ENCODE measurements at places on chromosomes 7 and 10. TPM values are rescaled to one million over a fixed set of nuclear protein-coding genes. Genes with fewer than 3 reads are reported as not detected.

GRCh38 chr10:15859509-15859905 lies 800 bp downstream of the MINDY3 start:
- H3K36me3 ChIP-seq: peaks cover 37% of the 10 kb centered on the region
- peaks cover 37% of the 10 kb centered on the region for H3K4me1 ChIP-seq
- peaks cover 10% of the 10 kb centered on the region for H3K27me3 ChIP-seq
- peak overlapping the region; percentile 93 for H3K27ac ChIP-seq
- no peak for DNase-seq

- no peak overlapping the region for H3K4me3 ChIP-seq
- no peaks in the 10 kb centered on the region for H3K27me3 ChIP-seq
- no peaks in the 10 kb centered on the region for H3K36me3 ChIP-seq
- no peaks in the 10 kb centered on the region for H3K4me1 ChIP-seq
- peak; percentile 19 for DNase-seq
These were observed 17.4 kb downstream of the SLC13A4 start for GRCh38 chr7:135710417-135711138.

DNA sequence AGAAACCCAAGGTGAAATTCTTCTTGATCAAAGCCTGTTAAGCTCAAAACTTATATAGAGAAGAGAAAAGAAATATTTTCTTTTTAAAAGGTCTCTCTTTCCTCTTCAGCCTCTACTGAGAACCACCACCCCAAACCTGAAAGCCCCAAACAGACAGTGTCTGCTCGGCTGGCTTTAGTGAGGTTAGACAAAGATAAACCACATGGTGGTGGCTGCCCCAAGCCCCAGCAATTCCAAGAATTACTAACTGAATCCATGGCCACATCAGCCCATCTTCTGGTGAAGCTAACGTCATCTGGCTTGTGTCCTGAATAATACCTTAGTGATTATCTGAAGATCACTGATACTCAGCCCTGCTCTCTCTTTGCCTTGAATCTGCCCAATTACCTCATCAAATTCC lies 275.0 kb downstream of the ELMO1 start:
- no peak overlapping the region for H3K4me3 ChIP-seq
- peak overlapping the region; percentile 58 for H3K27ac ChIP-seq
- H3K36me3 ChIP-seq: peaks cover 62% of the 10 kb centered on the region
- H3K27me3 ChIP-seq: no peaks in the 10 kb centered on the region

DNA sequence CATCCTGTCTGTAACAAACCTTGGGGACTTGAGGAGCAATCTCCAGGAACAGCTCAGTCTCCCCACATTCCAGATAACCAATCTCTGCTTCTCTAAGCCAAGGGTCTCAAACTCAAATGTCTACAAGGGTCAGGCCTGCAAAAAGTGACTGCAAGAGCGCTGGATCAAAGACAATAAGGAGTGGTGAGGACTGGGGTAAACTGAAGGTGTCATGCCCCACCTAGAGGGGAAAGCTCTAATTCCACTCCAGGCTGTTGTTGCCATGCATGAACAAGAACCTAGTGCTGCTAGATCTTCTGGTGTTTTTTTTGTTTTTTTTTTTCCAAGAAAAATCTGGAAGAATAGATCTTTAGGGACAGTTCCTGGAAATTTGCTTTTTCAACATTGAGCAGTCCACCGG lies 117.9 kb upstream of the MACROH2A2 start:
- H3K4me3 ChIP-seq: no peak overlapping the region
- H3K36me3 ChIP-seq: no peaks in the 10 kb centered on the region
- no peak for DNase-seq
- no peaks in the 10 kb centered on the region for H3K4me1 ChIP-seq
- no peak overlapping the region for H3K27ac ChIP-seq

- no peak overlapping the region for H3K27ac ChIP-seq
- no peak overlapping the region for H3K4me3 ChIP-seq
- H3K36me3 ChIP-seq: no peaks in the 10 kb centered on the region
- H3K27me3 ChIP-seq: peaks cover 5% of the 10 kb centered on the region
- DNase-seq: no peak
These were observed 77.9 kb downstream of the MRPL32 start for GRCh38 chr7:43010061-43010460.

DNA sequence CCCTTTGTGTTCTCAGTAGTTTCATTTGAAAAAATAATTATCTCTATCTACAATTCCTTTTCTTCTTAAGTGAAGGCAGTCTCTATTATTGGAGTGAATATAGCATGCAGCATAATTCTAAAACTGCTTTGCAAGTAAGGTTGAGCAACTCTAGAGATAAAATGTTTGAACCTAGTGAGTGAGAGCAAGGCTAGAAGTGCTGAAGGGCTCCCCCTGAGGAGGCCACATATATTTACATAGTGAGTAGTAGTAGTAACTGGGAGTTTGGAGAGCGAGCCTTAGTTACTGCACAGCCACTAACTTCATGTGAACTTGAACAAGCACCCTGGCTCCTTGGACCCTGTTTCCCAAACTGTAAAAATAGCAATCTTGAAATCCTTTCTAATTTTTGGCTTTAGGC lies 141.5 kb upstream of the DKK1 start:
- no peaks in the 10 kb centered on the region for H3K36me3 ChIP-seq
- H3K27ac ChIP-seq: no peak overlapping the region
- H3K4me3 ChIP-seq: no peak overlapping the region
- no peak for DNase-seq
- no peaks in the 10 kb centered on the region for H3K27me3 ChIP-seq
- H3K4me1 ChIP-seq: no peaks in the 10 kb centered on the region

- no peak for DNase-seq
- H3K27me3 ChIP-seq: peaks cover 3% of the 10 kb centered on the region
- no peaks in the 10 kb centered on the region for H3K36me3 ChIP-seq
- H3K27ac ChIP-seq: no peak overlapping the region
- H3K4me3 ChIP-seq: no peak overlapping the region
These were observed 119.1 kb upstream of the KMT2E start for GRCh38 chr7:104894726-104895521.

GRCh38 chr10:77919713-77920108 lies 6.8 kb downstream of the DLG5 start:
- H3K27ac ChIP-seq: no peak overlapping the region
- H3K4me1 ChIP-seq: no peaks in the 10 kb centered on the region

DNA sequence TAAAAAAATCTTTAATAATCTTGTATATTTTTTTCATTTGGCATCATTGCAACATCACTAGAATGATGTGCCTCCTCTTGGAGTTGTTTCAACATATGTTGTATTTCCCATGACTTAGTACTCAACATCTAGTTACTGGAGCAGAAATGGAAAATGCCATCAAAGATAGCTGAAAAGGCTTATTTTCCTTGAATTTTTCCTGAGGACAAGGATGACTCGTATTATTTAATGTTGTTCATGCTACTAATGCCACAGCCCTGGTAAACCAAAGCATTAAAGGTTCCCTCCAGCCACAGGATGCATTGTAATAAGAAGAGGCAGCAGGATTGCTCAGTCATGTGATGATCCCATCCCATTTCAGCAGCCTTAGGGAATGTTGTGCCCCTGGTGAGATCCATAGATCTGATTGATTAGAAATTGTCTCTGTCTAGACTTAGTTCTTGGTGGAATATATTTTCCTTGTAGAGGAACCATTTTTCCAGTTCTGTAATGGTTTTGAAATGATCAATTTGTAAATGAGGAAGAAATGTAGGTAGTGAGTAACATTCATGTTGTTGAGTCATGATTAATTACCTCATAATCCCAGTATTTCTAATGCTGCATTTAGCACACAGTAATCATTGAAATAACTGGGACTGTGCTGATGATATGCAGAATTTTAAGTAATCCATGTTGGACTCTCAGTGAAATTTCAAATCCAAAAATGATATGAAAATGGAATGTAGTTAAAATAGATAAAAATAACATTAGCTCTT lies 91.3 kb upstream of the SMIM30 start:
- H3K4me1 ChIP-seq: no peaks in the 10 kb centered on the region
- H3K4me3 ChIP-seq: no peak overlapping the region
- H3K27ac ChIP-seq: no peak overlapping the region
- DNase-seq: no peak
- H3K27me3 ChIP-seq: no peaks in the 10 kb centered on the region

DNA sequence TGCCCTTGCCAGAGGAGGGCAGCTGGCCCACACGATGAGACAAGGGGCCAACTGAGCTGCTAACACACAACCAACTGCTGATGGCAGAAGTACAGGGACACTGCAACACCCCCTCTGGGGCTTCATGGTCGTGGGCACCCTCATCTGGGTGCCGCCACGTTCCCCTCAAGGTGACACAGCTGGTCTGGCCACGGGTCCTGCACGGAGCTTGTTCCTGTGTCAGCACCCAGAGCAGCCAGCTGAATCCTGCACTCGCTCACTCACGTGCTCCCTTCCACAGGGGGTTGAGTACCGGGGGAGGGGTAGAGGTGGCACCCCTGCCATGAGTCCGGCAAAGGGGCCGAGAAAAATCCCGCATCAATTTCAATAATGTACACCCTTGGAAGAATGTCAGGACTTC lies 1319.1 kb downstream of the REEP3 start:
- no peaks in the 10 kb centered on the region for H3K4me1 ChIP-seq
- H3K27me3 ChIP-seq: no peaks in the 10 kb centered on the region
- H3K27ac ChIP-seq: no peak overlapping the region
- no peaks in the 10 kb centered on the region for H3K36me3 ChIP-seq
- no peak for DNase-seq

- no peak overlapping the region for H3K4me3 ChIP-seq
- no peak for DNase-seq
- H3K4me1 ChIP-seq: peaks cover 2% of the 10 kb centered on the region
- no peaks in the 10 kb centered on the region for H3K36me3 ChIP-seq
- no peak overlapping the region for H3K27ac ChIP-seq
These were observed 421.4 kb upstream of the MGMT start for GRCh38 chr10:129045599-129045998.

- no peaks in the 10 kb centered on the region for H3K27me3 ChIP-seq
- H3K27ac ChIP-seq: peak overlapping the region; percentile 93
- peak overlapping the region; percentile 31 for H3K4me3 ChIP-seq
- peak; percentile 83 for DNase-seq
These were observed 134.4 kb upstream of the FAM3C start for GRCh38 chr7:121530227-121531174.

DNA sequence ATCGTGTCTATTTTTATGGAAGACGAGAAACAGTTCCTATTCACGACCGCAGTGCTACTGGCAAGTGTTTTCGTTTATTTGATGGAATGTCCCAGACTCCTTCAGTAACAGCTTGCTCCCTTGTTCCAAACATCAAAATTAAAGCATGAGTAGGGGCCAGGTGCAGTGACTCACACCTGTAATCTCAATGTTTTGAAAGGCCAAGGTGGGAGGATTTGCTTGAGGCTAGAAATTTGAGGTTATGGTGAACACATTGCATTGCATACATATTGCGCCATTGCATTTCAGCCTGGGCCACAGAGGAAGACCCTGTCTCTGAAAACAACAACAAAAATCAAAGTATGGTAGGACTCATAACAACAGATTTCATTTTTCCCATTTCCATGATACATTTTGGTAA lies 22.8 kb downstream of the PTTG1IP2 start:
- H3K4me1 ChIP-seq: no peaks in the 10 kb centered on the region
- no peak for DNase-seq
- no peaks in the 10 kb centered on the region for H3K36me3 ChIP-seq
- H3K27me3 ChIP-seq: no peaks in the 10 kb centered on the region
- H3K27ac ChIP-seq: no peak overlapping the region

DNA sequence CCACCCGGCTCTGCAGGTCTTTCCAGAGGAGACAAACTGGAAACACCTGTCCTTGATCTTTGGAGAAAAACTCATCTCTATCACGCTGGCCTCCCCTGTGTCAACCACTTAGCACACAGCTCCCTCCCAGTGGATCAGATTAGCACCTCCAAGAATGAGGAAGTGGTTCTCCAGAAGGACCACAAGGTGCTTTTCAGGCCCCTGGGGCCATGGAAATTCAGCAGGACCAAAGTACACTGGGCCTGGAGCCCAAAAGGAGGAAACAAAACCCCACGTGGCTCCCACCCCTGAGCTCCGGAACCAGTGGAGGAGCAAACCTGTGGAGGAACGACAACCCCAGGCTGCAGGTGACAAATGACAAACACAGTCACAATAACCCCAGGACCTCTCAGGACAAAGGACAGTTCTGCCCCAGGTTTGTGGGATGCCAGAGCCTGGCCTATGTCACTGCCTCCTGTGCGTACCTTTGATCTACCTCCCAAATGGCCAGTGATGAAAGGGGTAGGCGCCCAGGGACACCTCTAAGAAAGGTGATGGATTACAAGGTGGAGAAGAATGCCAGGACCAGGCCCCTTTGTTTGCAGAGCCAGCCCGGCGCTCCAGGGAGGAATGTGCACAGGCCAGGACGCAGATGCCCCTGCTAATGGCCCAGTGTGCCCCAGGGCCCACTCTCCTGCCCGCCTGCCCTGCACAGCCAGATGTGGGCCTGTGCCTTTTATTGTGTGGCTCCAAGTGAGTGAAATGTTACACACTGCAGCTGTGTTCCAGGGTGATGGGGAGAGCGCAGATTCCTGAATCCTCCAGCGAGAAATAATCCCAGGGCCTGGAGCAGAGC lies 5.7 kb downstream of the TNS3 start:
- DNase-seq: no peak
- H3K4me1 ChIP-seq: no peaks in the 10 kb centered on the region
- H3K4me3 ChIP-seq: no peak overlapping the region
- no peaks in the 10 kb centered on the region for H3K36me3 ChIP-seq
- peaks cover 7% of the 10 kb centered on the region for H3K27me3 ChIP-seq

DNA sequence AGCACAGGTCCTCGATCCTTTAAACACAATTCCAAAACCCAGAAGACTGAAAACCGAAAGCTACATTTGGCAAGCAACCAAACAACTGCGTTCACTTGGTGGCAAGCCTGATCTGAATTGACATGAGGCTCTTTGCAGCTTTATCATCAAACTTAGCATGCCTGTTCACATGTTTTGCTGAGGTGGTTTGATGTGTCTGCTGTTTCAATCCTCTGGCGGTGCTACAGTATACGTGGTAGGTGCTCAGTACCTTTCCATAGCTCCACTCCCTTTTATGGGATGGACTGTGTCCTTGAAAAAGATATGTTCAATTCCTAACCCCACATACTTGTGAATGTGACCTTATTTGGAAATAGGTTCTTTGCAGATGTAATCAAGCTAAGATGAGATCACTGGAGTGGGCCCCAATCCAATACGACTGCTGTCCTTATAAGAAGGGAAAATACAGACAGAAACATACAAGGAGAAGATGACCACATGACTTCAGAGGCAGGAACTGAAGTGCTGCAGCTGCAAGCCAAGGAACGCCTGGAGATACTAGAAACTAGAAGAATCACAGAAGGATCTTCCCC lies 33.4 kb downstream of the CCDC6 start:
- H3K4me1 ChIP-seq: peaks cover 38% of the 10 kb centered on the region
- no peak for DNase-seq
- no peak overlapping the region for H3K27ac ChIP-seq
- no peaks in the 10 kb centered on the region for H3K27me3 ChIP-seq

- H3K27me3 ChIP-seq: no peaks in the 10 kb centered on the region
- no peak for DNase-seq
- peaks cover 22% of the 10 kb centered on the region for H3K4me1 ChIP-seq
- no peak overlapping the region for H3K4me3 ChIP-seq
These were observed 31.2 kb downstream of the FOXK1 start for GRCh38 chr7:4713183-4713784.

Gene EIF5AL1
- total RNA-seq: 1.7 TPM

Gene CRYGN
- total RNA-seq: not detected

Gene ZNF804B
- not detected for total RNA-seq
